ENCODE measurements at places on chromosomes 6 and 20.

- DNase-seq: no peak
Observed at GRCh38 chr6:88143421-88144157, 22.6 kb downstream of the CNR1 start.

DNA sequence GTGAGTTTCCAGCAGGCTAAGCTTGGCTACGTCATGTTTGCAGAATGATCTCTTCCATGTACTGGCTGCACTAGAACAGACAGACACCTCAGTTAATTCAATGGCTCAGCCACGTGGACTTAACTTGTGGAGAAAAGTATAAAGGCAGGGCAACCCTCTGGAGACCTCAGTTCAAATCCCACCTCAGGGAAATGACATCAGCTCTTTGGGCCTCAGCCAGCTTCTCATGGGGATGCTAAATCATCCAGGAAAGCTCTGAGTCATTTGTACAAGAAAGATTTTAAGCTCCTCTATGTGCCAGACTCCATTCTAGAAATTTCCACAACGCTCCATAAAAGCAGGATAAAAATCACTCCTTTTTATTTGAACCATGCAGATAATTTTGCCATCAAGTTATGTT is 128.5 kb upstream of the SALL4 start:
- DNase-seq: no peak

DNA sequence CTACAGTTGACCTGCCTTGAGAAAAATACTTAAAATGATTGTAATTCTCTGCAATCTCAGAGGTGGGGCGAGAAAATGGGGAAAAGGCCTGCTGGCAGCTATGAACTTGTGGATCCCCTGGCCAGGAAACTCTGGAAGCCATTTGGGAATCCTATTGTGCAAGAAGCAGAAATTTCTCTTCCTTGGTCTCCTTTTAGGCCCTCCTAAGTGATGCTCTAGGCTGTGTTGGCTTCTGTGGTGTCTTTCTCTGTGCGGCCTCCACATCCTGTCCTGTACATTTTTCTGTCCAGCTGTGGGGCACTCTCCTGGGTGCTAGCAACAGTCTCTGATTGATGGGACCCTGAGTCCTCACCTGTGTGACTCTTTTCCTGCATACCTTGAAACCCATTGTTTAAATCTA is 290.9 kb downstream of the FARS2 start:
- no peak for DNase-seq

DNA sequence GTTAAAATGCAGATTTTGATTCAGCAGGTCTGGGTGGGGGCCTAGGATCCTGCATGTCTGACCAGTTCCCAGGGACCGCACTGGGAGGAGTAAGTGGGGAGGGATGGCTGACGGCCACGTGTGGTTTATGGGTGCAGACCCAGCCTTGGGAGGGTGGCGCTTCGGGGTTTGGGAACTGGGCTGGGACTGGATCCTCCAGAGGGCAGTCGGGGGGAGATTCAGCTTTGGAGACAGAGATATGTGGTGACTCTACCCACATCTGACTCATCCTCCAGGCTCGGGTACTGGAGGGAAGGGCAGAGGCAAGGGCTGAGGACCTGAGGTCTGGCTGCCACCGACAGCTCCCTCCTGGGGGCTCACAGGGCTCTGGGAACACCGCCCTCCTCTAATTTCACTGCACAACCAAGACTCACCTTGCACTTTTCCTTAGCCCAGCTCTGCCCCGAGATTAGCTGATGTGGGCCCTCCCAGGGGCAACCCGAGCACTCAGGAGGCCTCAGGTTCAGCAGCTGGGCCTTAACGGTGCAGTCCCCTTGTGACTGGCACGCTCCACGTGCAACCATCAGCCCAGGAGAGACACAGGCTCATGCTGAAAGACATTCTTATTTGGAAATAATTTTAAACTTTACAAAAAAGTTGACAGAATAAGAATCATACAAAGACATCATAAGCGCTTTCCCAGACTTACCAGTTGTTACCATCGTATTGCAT is 172.8 kb upstream of the PMEPA1 start:
- DNase-seq: no peak

DNA sequence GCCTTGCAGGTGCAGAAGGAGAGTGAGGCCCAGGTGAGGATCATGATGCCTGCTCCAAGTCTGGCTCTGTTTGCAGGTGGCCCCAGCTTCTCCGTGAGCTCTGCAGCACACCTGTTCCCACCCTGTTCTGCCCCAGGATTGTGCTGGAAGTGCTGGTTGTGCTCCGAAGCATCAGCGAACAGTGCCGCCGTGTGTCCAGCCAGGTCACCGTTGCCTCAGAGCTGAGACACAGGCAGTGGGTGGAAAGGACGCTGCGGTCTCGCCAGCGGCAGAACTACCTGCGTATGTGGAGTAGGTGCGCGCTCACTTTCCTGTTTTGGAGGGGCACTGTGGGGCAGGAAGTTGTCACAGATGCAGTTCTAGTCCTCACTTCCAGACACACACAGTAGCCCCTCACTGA is 25.0 kb downstream of the ERMARD start:
- DNase-seq: no peak

DNA sequence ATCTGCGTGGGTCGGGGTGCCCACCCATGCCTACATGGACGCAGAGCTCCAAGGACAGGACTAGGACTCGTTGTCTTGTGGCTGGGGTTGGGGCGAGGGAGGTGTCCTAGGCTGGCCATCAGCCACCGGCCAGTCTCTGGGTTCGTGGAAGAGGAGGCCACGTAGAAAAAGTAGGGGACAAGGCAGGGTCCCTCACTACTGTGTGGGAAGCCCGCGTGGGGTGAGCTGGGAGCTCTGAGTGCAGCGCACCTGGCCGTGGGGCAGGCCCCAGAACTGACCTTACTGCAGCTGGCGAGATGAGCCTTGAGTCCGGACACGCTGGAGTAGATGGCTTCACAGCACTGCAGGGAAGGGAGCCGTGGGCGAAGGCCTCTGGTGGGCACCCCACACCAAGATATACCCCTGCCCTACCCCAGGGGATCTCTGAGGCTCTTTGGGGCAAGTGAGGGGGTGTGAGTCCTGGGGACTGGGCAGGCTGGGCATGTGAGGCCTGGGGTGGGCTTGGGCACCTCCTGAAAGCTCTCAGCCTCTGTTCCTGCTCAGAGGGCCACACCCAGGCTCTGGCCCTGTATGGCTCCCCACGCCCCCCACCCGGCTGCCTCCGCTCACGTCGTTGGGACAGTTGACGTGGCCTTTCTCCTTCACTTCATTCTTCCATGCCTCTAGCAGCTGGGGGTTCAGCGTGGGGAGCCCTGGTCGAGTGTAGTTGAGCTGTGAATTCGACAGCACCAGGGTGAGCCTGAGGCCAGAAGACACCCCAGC is 5.6 kb upstream of the UCKL1 start:
- DNase-seq: no peak

GRCh38 chr20:23336476-23336875 is 14.1 kb upstream of the NXT1 start:
- DNase-seq: no peak

- no peak for DNase-seq
Observed at GRCh38 chr6:22980446-22980845, 411.1 kb downstream of the HDGFL1 start.

- no peak for DNase-seq
Observed at GRCh38 chr20:50272724-50273446, 82.3 kb downstream of the CEBPB start.
